ENCODE measurements at places on chromosomes 2 and 18.
A peak's percentile ranks its signal among the peaks of the same experiment; 100 is the strongest.

DNA sequence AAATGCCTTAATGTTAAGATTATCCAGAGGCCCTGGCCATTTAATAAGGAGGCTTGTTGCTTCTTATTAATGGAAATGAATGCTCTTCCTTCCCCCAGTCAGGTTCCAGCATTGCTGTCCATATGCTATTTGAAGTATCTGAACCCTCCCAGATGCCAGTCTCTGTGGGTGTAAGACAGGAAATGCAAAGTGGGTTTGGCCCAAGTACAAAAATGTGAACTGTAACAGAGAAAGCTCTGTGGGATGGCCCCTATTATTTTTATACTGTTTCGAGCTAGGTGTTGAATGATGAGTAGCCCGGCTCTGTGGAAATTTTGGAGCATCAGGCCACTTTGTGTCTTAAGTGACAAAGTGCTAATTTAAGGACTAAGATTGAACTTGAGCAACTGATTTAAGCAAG, 141.0 kb downstream of the UXS1 start:
- peak; percentile 80 for ATAC-seq

GRCh38 chr2:35172687-35173086, 1182.9 kb upstream of the CRIM1 start:
- ATAC-seq = no peak

GRCh38 chr2:223306371-223306770, 254.4 kb downstream of the KCNE4 start:
- ATAC-seq = peak; percentile 23

DNA sequence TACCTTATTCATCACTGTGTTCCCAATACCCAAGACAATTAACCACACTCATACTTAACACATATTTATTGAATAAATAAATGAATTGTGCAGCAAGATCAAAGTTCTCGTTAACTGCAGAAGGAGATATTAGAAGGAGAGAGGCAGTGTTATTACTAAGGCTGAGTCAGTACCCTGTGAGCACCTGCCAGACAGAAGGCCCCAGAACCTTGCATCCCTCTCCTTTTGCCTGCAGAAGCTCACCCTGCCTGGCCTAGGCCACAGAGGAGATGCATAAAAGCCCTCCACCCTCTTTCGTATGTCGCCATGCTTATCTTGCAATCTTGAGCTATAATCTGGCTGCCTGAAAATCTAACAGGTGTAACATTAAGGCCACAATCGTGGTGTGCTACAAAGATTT, 20.5 kb upstream of the RNF149 start:
- ATAC-seq = no peak

DNA sequence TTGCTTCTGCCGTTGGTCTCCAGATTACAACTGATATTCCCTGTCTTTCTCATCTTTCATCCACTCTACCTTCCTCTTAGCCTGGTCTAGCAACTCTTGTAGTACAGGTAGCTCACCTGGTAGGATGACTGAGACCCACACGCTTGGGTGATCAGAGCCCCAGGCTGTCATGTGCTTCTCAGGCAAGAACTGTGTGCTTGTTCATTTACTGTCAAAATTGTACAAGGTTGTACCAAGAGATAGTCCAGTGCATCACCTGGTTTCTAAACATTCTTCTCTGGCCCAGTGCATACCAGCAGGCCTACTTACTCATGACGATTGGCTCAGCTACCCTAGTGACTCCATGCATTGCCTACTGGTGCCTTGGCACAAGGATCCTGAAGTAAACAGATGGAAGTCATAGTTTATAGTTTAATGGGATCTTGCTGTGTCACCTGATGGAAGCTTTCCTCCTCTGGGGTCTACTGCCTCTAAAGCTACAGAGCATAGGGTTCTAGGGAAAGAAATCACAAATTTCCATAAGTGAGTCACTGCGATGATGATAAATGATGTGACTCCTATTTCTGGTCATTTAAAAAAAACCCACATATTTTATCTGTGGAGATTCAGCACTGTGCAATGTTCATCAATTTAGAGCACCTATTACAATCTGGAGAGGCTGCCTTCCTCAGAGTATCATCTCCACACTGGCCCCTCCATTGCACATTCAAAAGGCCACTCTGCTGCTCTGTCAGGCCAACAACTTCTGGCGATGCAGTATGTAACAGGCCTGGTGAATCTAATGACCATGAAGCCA, 481.8 kb upstream of the MEIS1 start:
- no peak for ATAC-seq

GRCh38 chr2:38824906-38825305, 46.9 kb downstream of the GEMIN6 start:
- no peak for ATAC-seq

DNA sequence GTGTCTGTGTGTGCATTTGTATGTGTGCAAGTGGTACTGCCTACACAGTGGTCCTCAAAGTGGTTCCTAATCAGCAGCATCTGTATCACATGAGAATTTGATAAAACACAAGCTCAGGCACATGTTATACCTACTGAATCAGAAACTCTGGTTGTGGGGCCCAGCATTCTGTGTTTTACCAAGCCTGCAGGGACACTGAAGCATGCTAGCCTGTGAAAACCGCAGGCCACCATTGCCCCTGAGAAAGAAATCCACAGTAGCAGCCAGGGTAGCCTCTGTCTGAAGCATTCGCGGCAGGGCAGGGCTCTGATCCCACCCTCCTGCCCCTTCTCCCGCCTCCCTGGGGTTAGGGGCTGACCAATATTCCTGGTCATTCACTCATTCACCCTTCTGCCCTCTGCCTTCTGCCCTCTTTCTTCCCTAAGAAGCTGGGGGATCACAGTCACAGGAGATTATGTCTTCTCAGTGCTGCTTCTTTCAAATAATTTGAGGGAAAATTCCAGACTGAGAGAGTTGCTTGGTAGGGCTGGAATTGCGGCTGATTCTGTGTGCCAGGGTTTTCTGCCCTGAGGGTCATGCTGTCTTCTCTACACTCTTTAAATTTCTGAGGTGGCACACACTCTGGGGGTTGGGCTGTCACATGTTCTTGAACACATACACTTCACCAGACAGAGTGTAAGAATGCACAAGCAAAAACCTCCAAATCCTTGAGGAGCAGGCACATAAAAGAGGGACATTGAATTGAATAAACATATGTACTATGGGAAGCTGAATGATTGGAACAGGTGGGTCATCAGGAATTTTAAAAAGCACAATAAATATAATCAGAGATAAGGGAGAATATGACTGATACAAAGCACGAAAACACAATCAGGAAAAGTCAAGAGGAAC, 126.6 kb upstream of the SEC11C start:
- ATAC-seq = no peak

GRCh38 chr2:128536925-128537620, 218.4 kb upstream of the HS6ST1 start:
- peak; percentile 95 for ATAC-seq

GRCh38 chr2:127530245-127531140, 4.2 kb upstream of the IWS1 start:
- ATAC-seq = no peak

GRCh38 chr2:4101936-4102335, 398.6 kb downstream of the DCDC2C start:
- no peak for ATAC-seq

GRCh38 chr18:65146482-65147021, 604.3 kb upstream of the CDH7 start:
- no peak for ATAC-seq

DNA sequence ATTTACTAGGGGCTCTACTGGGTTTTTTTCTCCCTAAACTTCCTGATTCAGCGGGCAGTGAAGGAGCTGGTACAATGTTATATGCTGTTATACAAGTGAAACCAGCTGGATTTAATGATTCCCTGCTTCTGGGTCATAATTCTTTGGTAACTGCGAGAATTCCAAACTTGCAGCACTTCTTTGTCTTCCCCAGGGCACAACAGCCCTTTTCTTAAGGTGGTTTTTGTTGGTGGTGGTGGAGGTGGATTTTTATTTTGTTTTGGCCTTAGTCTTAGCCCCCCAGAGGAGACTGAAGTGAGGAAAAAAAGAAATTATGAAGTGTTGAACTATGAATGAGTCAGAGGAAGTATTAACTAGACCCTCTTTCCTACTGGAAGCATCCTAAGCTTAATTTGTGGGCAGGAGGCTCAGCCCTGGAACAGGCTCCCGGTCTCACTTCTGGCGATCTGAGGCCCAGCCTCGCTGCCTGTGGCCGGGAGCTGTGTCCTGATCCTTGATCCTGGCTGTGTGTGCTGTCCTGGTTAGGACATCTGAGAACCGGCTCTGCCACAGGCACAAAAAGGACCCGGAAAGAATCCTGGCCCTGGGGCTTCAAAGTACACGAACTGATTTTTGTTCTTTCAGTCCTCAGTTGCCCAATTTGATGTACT, 141.9 kb downstream of the LYPD6B start:
- ATAC-seq = no peak
